ENCODE measurements at places on chromosomes 2 and 18. TPM values are rescaled to one million over a fixed set of nuclear protein-coding genes. Genes with fewer than 3 reads are reported as not detected.

- DNase-seq, result no peak
Measured at GRCh38 chr18:72104851-72105250, 439.3 kb downstream of the CBLN2 start.

DNA sequence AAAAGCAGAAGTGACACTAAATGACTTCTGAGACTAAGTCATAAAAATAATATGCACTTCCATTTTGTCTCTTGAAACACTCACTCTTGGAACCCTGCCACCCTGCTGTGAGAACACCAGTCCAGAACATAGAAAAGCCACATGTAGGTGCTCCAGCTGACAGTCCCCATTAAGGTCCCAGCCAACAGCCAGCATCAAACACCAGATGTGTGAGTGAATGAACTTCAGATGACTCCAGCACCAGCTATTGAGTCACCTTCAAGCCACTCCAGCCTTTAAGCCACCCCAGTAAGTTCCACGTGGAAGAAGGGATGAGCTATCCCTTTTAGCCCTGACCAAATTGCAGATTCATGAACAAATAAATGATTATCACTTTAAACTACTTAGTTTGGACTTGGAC, 31.5 kb upstream of the LGALSL start:
- no peak for DNase-seq

GRCh38 chr2:24908461-24908901, 11.6 kb downstream of the ADCY3 start:
- DNase-seq, result no peak

The DQX1 gene
- 0.34 TPM for total RNA-seq

The UGT1A8 gene
- total RNA-seq, result 0.26 TPM
